ENCODE measurements at places on chromosomes 2 and 18. TPM values are rescaled to one million over a fixed set of nuclear protein-coding genes. Genes with fewer than 3 reads are reported as not detected.

DNA sequence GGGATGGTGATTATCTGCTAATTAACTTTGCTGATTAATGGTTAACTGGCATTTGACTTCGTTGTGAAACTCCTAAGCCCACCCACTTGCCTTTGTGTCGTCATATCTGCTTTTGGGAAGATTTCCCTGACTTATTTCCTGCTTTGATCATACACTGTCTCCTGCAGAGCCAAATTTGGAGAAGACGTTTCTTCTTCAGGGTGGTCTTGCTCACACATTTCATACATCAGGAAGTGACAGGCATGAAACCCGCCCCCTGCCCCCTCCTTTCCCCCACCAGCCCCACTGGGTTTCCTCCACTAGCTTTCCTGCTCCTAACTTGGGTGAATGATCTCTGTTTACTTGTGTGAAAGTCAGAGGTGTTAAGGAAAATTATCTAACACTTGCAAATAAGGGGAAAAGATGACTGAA is 300.1 kb downstream of the TSN start:
- peaks cover 16% of the 10 kb centered on the region for H3K36me3 ChIP-seq
- H3K27me3 ChIP-seq: no peaks in the 10 kb centered on the region
- H3K4me1 ChIP-seq: peaks cover 4% of the 10 kb centered on the region
- no peak overlapping the region for H3K27ac ChIP-seq
- DNase-seq: no peak
- H3K4me3 ChIP-seq: no peak overlapping the region

- DNase-seq: peak; percentile 87
- peak within 1 kb of the TSS; percentile 63 for H3K27ac ChIP-seq
- no peaks in the 10 kb centered on the region for H3K4me1 ChIP-seq
- H3K36me3 ChIP-seq: peaks cover 42% of the 10 kb centered on the region
- H3K4me3 ChIP-seq: peak within 1 kb of the TSS; percentile 99
- no peaks in the 10 kb centered on the region for H3K27me3 ChIP-seq
Observed at GRCh38 chr2:61888267-61889055, at the start of gene CCT4. Gene CCT4, minus strand, starts transcription at chr2:61888656. Its CDS starts 149 bp downstream, at chr2:61888507.

DNA sequence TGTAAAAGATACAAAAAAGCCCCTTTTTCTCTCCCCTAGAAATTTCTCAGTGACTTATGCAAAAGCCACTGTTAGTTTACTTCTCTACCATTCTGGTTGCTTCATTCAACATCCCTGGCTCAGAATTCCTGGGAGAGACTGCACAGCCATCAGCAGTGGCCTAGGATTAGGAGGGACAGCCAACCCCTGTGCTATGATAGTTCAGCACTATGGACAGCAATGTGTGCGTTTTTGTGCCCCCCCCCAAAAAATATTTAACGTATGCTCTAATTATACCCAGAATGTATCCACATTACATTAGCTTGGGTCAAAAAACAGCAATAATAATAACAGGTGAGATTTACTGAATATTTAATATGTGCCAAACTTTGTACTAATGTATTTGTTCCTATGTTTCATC is 29.0 kb downstream of the OSR1 start:
- H3K36me3 ChIP-seq: no peaks in the 10 kb centered on the region
- no peaks in the 10 kb centered on the region for H3K27me3 ChIP-seq
- no peak for DNase-seq

CCL20 gene
- total RNA-seq: not detected

All from H9 (cell line).